ENCODE measurements at places on chromosomes 3 and 15.

GRCh38 chr15:100311154-100311625 is 30.6 kb downstream of the ADAMTS17 start:
- DNase-seq = no peak

DNA sequence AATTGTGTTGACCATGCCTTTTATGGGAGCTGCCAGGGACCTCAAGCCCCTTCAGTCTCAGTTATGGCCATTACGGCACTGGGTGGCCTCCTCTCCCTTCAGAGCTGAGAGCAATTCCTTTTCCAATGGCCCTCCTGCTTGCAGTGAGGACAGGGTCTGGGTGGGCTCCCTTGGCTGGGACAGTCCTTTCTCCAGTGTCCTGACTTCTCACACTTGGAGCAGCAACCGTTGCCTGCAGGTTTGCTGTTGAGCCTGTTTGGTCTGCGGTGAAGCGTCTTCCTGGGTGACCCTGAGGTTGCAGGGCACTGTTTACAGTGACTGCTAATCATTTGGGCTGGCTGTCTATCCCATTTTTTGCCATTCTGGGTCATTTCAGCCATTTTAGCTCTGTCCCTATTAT is 3.5 kb upstream of the CCDC80 start:
- DNase-seq = no peak

- peak; percentile 76 for DNase-seq
Observed at GRCh38 chr15:68272721-68273271, 4.7 kb upstream of the FEM1B start.

DNA sequence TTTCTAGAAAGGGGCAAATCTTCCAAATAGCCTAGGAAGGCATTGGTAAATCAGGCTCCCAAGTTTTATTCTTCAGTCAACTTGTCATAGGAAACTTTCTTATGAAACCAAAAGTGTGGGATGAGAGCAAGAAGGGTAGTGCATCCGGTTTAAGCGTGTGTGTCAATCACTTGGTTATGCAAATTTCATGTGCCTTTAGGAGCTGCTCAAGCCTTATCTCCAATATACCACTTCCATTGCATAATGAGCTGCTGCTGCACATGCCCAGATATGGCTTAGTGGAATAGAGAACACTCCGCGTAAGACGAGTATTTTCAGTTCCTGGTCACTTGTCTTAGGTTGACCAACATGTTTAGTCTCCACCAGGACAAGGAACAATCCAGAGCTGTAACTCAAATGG is 242.1 kb downstream of the CBLB start:
- DNase-seq = no peak

- no peak for DNase-seq
Observed at GRCh38 chr15:46137443-46137842, 502.6 kb downstream of the SQOR start.

Data from fibroblast of pulmonary artery (primary cell).